ENCODE measurements at places on chromosomes 3 and 15. TPM values are rescaled to one million over a fixed set of nuclear protein-coding genes. Genes with fewer than 3 reads are reported as not detected.

TJP1 gene
- total RNA-seq = 81.7 TPM

DPPA4 gene
- not detected for total RNA-seq

RASGRP1 gene
- 0.58 TPM for total RNA-seq

HDGFL3 gene
- total RNA-seq = 38.1 TPM

HCLS1 gene
- total RNA-seq = 0.05 TPM

CNTN4 gene
- not detected for total RNA-seq

CPEB1 gene
- total RNA-seq = 2.9 TPM

GOLGA6L6 gene
- total RNA-seq = not detected

FOXL2 gene
- 4.2 TPM for total RNA-seq

ECE2 gene
- total RNA-seq = not detected

APEH gene
- 63.6 TPM for total RNA-seq

GPR62 gene
- total RNA-seq = not detected

RTP1 gene
- not detected for total RNA-seq

MUSTN1 gene
- total RNA-seq = 0.35 TPM

BCHE gene
- total RNA-seq = 0.79 TPM

SLC22A14 gene
- total RNA-seq = not detected

MITF gene
- 9.8 TPM for total RNA-seq

C3orf70 gene
- total RNA-seq = not detected

CCR1 gene
- not detected for total RNA-seq

ALDH1L1 gene
- 0.08 TPM for total RNA-seq

All from A549 treated with GW870086 at 1 μM for 4 hours (cell line).